ENCODE measurements at places on chromosomes 5 and 9. TPM values are rescaled to one million over a fixed set of nuclear protein-coding genes. Genes with fewer than 3 reads are reported as not detected.

Gene ADRB2
- 2.2 TPM for total RNA-seq

Gene GPX8
- total RNA-seq, result not detected

Gene ITGA1
- total RNA-seq, result 19.2 TPM

Gene FOXD4L6
- not detected for total RNA-seq

Gene SIGMAR1
- 66.7 TPM for total RNA-seq

Gene NUTM2F
- total RNA-seq, result not detected

Gene CD72
- 11.6 TPM for total RNA-seq

Gene ADGRV1
- total RNA-seq, result not detected

Gene PCDHB12
- not detected for total RNA-seq

Gene PBX3
- total RNA-seq, result 22.0 TPM

Gene MAP1B
- not detected for total RNA-seq

Gene SHROOM1
- total RNA-seq, result 2.9 TPM

Gene FAM221B
- not detected for total RNA-seq

DNA sequence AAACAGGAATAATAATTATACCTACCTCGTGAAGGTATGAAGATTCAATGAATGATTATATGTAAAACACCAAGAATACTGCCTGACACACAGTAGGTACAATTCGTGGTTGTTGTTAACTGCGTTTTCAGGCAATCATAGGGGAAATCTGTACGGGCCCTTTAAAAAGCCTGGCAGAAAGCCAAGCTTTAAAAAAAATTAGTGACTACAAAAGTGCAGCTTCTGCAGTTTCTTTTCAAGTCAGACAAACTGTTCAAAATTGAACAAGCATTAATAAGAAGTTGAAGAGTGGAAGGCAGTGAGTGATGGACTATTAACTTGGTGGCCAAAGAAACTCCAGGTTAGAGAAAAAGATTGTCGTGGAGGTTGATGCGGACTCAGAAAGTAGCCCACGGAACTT is 85.9 kb upstream of the TRIO start:
- no peaks in the 10 kb centered on the region for H3K27me3 ChIP-seq
- DNase-seq, result no peak
- H3K36me3 ChIP-seq, result no peaks in the 10 kb centered on the region
- no peak overlapping the region for H3K27ac ChIP-seq
- H3K4me1 ChIP-seq, result no peaks in the 10 kb centered on the region

GRCh38 chr9:97905228-97905627 is 17.1 kb downstream of the TRMO start:
- DNase-seq, result peak; percentile 74
- peaks cover 53% of the 10 kb centered on the region for H3K36me3 ChIP-seq
- peak overlapping the region; percentile 79 for H3K4me3 ChIP-seq

GRCh38 chr5:160376416-160376815 is 6.0 kb upstream of the C1QTNF2 start:
- no peak overlapping the region for H3K4me3 ChIP-seq
- no peak overlapping the region for H3K27ac ChIP-seq
- H3K27me3 ChIP-seq, result peaks cover 45% of the 10 kb centered on the region
- no peak for DNase-seq
- H3K4me1 ChIP-seq, result no peaks in the 10 kb centered on the region

DNA sequence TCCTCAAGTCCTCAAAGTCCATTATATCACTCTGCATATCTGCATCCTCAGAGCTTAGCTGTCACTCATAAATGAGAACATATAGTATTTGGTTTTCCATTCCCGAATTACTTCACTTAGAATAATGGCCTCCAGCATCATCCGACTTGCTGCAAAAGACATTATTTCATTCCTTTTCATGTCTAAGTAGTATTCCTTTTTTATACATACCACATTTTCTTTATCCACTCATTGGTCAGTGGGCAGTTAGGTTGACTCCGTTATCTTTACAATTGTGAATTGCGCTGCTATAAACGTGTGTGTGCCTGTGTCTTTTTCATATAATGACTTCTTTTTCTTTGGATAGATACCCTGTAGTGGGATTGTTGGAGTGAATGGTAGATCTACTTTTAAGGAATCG is 117.2 kb downstream of the OR2K2 start:
- H3K27ac ChIP-seq, result no peak overlapping the region
- H3K36me3 ChIP-seq, result no peaks in the 10 kb centered on the region
- H3K27me3 ChIP-seq, result no peaks in the 10 kb centered on the region
- no peaks in the 10 kb centered on the region for H3K4me1 ChIP-seq
- no peak overlapping the region for H3K4me3 ChIP-seq

DNA sequence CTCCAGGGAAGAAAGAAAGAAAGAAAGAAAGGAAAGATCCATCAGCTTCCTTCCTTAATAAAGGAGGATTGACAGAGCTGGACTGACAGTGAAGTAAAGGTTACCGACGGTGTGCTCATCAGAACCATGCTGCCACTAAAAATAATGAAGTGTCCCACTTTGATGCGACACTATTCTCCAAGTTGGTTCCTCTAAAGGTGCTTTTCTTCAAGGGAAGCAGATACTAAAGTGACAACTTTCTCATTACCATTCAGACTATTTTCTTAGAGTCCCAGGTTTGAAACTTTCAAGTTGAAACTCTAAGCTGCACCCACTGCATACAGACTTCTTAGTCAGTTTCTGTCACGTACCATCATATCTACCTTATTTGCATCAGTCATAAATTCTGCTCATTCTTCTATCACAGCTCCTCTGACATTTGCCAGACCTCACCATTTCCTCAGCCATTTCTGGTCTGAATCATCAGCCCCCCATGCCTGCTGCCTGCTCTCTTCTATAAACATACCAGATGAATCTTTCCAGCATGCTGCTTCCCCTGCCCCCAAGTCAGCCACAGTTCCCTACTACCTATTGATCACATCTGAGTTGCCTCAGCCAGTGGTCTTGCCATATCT is 177.6 kb downstream of the DEPDC1B start:
- no peak for DNase-seq
- no peak overlapping the region for H3K4me3 ChIP-seq
- H3K27me3 ChIP-seq, result peaks cover 5% of the 10 kb centered on the region
- no peak overlapping the region for H3K27ac ChIP-seq
- no peaks in the 10 kb centered on the region for H3K36me3 ChIP-seq

GRCh38 chr5:86983208-86983607 is 284.5 kb upstream of the RASA1 start:
- H3K27me3 ChIP-seq, result peaks cover 12% of the 10 kb centered on the region
- no peak overlapping the region for H3K4me3 ChIP-seq
- no peak for DNase-seq
- no peaks in the 10 kb centered on the region for H3K4me1 ChIP-seq
- no peaks in the 10 kb centered on the region for H3K36me3 ChIP-seq

DNA sequence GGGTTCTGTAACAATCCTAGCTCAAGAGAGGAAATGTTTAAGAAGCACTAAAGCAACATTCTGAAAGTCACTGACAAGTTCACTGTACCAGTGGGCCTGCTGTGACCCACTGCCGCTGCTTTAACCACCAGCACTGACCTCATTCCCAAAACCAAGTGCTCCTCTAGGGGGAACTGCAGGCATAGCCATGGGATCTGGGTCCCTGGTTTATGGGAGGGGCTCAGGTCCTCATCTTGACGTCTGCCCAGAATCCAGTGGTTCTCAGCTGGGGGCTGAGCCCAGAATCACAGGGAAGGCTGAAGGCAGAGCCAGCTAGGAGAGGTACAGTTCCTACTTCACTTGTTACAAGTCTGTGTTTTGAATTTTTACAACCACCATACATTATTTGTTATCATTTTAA is 36.1 kb upstream of the SLC2A8 start:
- H3K36me3 ChIP-seq, result no peaks in the 10 kb centered on the region
- peaks cover 17% of the 10 kb centered on the region for H3K4me1 ChIP-seq
- H3K27me3 ChIP-seq, result peaks cover 15% of the 10 kb centered on the region
- no peak overlapping the region for H3K4me3 ChIP-seq

DNA sequence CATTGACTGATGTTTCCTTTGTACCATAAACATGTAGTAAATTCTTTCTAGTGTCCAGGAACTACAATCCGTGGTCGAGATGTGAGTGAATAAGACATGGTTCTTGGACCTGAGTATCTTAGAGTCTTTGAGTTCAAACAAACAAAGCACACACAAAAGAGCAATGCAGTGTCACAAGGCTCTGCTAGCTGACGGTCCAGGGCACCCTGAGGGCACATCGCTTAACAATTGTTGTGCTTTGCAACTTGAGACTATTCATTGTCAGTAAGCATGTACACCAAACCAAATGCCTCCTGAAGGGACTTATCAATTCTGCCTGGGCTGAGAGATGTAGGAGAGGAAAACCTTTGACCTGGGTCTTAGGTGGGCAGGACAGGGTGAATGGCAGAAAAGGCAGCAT is 84.8 kb downstream of the CAMK4 start:
- H3K36me3 ChIP-seq, result peaks cover 2% of the 10 kb centered on the region
- H3K4me3 ChIP-seq, result no peak overlapping the region
- DNase-seq, result no peak
- no peaks in the 10 kb centered on the region for H3K27me3 ChIP-seq

DNA sequence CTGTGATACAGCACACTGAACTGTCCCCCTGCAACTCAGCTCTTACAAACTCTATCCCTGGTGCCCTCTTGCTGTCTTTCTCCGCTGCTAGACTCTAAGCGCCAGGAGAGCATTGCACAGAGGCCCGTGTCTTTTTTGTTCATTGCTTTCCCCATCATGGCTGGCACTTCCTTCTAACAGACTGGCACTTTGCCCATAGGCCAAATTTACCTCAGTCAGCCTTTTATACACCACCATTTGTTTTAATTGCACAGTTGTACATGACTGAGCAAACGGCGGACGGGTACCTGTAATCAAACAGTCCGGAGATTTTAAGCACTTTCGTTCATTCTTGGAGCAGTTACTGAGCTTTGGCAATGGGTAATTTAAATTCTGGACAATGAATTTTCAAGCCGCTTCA is 102.2 kb upstream of the CLINT1 start:
- H3K36me3 ChIP-seq, result no peaks in the 10 kb centered on the region
- H3K4me3 ChIP-seq, result no peak overlapping the region
- H3K27ac ChIP-seq, result no peak overlapping the region

DNA sequence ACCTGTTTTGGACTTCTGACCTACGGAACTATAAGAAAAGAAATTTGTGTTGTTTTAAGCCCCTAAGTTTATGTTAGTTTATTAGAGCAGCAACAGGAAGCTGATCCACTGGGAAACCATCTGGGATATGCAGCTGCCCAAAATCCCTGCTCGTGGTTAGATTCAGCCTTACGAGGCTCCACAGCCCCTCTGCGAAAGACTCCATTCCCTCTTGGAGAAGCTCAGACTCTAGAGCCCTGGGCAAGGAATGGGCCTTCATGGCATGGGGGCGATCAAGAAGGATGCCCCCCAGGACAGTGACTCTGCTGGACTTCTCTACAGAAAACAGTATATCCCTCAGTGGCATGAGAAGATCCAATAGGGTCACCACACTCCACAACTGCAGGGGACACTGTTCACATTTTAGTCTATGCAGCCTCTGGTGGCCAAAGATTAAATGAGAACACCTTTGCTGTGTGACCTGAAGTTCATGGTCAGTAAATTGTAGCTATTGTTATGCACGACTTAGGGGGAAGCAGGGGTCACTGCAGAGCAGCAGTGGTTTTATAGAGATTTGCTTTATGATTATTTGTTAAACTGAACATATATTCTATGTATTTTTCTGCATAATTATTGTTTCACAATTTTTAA is 21.1 kb downstream of the IRF1 start:
- H3K36me3 ChIP-seq, result peaks cover 59% of the 10 kb centered on the region
- H3K4me1 ChIP-seq, result peaks cover 96% of the 10 kb centered on the region
- peak overlapping the region; percentile 3 for H3K27ac ChIP-seq
- DNase-seq, result no peak

DNA sequence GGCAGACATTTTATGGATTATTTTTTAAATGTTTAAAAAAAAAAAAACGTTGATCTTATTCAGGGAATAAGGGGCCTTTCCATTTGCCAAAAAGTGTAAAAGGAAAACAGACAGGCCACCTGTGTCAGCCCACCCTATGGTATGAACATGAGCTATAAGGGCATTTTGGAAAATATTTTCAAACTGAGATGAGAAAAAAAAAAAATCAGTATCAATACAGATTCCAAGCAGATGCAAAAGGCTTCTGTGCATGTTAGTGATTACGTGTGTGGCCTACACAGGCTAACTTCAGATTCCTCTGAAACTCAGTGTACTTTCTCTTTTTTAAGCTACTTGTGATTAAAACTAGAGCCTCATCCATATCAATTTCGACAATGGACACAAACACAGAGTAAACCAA is 189.9 kb downstream of the BNC2 start:
- H3K4me1 ChIP-seq, result no peaks in the 10 kb centered on the region
- DNase-seq, result no peak
- no peaks in the 10 kb centered on the region for H3K36me3 ChIP-seq

- H3K27me3 ChIP-seq, result peaks cover 9% of the 10 kb centered on the region
- H3K27ac ChIP-seq, result no peak overlapping the region
- DNase-seq, result peak; percentile 26
- peaks cover 8% of the 10 kb centered on the region for H3K36me3 ChIP-seq
Measured at GRCh38 chr5:132024789-132025402, 13.4 kb upstream of the ACSL6 start.

- no peaks in the 10 kb centered on the region for H3K4me1 ChIP-seq
- no peak overlapping the region for H3K4me3 ChIP-seq
- H3K36me3 ChIP-seq, result no peaks in the 10 kb centered on the region
- no peak for DNase-seq
- H3K27me3 ChIP-seq, result no peaks in the 10 kb centered on the region
Measured at GRCh38 chr5:158502686-158503085, 597.0 kb downstream of the EBF1 start.

All from activated CD8-positive, alpha-beta T cell treated with anti-CD3 and anti-CD28 coated beads, Interleukin-2, amount 10 ng/mL, durations not matched to agents 7 days and 5 days (primary cell).